ENCODE measurements at places on chromosomes 1 and 21.

GRCh38 chr21:31173881-31174555 is 135.7 kb upstream of the KRTAP19-8 start:
- DNase-seq, result peak; percentile 48

DNA sequence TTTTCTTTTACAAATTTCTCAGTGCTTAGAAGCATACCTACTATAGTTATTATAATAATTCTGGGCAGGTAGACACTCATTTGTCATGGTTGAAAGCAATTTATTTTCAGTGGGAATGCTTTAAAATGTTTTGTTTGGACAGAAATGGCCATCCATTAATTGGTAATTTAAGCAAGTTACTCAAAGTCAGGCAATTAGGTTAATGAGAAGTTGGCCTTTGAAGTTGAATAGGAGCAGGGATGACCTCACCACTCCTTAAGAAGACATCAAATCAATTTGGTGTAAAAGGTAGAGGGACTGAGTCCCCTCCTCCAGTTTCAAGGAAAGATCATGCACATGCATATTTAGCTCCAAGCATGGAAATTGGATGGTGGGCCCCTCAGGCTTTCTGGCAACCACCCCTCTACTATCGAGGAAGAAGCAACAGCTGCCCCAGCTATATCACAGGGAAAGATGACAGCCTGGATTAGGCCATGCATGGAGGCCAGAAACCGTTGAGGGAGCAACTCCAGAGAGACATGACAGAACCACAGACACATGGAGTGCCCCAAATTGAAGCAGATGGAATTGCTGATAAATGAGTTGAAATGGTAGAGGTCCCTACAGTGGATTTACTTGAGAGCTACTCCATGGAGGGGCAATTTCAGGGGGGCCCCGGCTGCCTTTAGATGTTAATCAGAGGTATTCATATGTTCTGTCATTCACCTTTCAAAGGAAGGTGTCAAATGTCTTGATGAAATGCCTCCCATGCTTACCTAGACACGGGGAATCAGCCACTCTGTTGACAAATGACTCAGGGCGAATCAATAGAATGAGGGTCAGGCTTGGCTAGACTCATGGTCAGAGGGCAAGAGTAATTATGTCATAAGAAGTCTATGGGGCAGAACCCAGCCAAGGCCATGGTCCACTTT is 26.7 kb downstream of the HLX start:
- peak; percentile 60 for DNase-seq

DNA sequence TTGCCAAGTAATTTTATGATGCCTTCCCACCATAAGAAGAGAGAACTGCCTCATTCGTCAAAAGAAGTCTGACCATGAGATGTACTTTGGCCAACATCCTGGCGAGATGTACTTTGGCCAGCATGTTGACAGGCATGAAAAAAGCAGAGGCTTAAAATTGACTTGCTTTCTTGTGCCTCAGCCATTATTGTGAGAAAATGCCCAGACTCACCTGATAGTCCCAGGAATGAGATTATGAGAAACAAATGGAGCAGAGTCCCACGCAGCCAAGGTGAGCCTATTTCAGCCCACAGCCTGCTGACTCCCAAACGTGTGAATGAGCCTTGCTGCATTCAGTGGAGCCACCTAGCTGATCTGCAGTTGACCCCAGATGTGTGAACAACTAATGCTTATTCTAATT is 43.5 kb upstream of the ZNF644 start:
- DNase-seq, result no peak

DNA sequence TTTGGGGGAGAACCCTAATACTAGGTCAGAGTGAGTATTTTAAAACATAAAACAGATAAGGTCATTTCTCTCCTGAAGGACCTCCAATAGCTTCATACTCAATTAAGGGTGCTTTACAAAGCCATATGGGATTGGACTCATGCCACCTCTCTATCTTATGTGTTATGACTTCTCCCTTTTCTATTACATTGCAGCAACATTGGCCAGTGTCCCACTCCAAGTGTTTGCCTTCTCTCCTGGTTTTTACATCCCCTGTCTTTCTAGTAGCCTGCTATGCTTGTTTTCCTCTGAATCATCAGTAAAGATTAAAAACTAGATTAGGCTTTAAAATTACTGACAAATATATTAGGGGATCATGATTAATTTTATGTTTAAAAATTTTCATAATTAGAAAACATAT is 66.6 kb downstream of the SCMH1 start:
- DNase-seq, result no peak

DNA sequence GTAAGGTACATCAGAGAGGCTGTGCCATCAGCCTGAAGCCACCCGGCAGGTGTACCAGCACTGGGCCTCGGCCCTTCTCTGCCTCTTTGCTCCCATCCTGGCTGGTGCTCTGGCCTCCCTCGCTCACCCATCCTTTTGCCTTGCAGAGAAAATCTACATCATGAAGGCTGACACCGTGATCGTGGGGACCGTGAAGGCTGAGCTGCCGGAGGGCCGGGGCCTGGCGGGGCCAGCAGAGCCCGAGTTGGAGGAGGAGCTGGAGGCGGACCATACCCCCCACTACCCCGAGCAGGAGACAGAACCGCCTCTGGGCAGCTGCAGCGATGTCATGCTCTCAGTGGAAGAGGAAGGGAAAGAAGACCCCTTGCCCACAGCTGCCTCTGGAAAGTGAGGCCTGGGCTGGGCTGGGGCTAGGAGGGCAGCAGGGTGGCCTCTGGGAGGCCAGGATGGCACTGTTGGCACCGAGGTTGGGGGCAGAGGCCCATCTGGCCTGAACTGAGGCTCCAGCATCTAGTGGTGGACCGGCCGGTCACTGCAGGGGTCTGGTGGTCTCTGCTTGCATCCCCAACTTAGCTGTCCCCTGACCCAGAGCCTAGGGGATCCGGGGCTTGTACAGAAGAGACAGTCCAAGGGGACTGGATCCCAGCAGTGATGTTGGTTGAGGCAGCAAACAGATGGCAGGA is 24.5 kb upstream of the TNFRSF1B start:
- DNase-seq, result peak; percentile 48

GRCh38 chr1:168229893-168230292 is 4.1 kb downstream of the SFT2D2 start:
- DNase-seq, result no peak

GRCh38 chr1:60620087-60620486 is 462.3 kb upstream of the NFIA start:
- no peak for DNase-seq

- DNase-seq, result no peak
Observed at GRCh38 chr1:90139837-90140236, 144.9 kb downstream of the ZNF326 start.

GRCh38 chr1:161710560-161710959 is 3.5 kb downstream of the FCRLA start:
- no peak for DNase-seq

DNA sequence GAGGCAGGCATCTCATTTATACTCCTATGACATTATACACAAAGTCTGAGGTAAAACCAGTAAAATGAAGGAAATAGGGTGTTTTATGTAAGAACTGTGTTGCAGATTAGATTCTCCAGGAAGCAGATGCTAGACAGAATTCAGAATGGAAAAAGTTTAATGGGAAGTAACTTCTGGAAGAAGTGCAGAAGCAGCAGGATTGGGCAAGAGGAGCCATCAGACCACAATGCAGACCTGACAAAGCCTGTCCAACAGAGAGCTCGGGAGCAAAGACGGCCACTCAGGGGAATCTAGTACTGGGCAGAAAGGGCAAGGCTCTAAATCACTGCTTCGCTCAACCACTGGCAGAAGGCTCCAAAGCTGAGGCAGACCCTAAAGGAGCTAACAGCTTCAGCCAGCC is 33.7 kb downstream of the FBXO42 start:
- peak; percentile 28 for DNase-seq

DNA sequence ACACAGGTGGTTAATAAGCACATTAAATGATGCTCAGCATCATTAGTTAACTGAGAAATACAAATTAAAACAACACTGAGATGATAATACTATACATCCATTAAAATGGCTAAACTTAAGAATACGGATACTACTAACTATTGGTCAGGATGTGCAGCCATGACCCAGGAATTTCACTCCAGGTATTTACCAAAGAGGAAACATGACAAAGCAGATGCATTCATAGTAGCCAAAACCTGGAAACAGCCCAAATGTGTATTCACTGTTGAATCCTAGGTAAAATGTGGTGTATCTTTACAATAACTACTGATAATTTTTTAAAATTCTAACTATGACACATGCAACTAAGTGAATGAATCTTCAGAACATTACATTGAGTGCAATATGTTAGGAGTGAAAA is 73.0 kb downstream of the PTPRC start:
- DNase-seq, result no peak

GRCh38 chr1:117512728-117513321 is 93.0 kb upstream of the TENT5C start:
- DNase-seq, result peak; percentile 51

DNA sequence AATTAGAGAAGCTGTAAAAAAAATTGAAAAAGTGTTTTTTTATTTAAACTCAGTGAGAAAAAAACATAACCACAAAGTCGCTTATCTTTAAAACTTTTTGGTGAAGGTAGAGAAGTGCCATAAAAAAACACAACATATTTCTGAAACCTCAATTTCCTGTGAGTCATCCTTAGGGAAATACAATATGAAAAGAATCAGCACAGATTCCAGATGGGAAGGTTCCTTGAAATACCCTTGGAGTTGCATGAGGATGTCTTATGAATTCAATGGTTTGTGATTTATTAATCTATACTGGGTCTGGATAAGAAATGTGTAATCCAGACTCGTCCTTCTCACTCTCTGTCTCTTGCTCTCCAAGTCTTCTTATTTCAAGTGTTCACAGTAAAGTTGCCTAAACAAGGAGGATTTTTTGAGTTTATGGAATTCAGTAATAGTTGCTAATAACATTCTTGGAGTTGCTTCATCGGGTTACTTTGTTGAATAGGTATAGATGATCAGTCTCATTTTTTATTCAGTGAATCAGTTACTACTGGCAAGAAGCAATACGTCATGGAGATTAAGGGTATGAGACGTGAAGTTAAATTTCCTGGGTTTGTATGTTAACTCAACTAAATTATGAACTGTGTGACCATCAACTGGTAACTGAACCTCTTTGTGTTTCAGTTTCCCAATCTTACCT is 191.4 kb downstream of the KCNK2 start:
- DNase-seq, result no peak

- DNase-seq, result no peak
Observed at GRCh38 chr1:211732293-211732980, 57.0 kb upstream of the NEK2 start.

DNA sequence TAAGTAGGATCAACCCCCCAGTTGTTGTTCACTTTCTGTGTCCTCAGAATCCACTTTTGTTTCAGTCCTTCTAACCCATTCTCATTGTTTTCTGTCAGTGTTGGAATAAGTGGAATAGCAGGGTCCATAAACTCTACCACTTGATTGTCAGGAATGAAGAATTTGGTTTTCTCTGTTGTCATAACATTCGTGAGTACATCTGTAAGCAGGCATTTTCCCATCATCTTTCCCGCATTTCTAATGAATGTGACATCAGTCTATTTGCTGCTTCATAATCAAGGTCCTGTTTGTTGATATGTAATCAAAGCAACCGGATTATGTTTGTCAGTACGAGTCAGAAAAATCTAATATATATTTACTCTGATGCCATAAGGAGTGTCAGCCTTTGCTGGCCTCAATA is 147.1 kb downstream of the KIF26B start:
- peak; percentile 66 for DNase-seq

DNA sequence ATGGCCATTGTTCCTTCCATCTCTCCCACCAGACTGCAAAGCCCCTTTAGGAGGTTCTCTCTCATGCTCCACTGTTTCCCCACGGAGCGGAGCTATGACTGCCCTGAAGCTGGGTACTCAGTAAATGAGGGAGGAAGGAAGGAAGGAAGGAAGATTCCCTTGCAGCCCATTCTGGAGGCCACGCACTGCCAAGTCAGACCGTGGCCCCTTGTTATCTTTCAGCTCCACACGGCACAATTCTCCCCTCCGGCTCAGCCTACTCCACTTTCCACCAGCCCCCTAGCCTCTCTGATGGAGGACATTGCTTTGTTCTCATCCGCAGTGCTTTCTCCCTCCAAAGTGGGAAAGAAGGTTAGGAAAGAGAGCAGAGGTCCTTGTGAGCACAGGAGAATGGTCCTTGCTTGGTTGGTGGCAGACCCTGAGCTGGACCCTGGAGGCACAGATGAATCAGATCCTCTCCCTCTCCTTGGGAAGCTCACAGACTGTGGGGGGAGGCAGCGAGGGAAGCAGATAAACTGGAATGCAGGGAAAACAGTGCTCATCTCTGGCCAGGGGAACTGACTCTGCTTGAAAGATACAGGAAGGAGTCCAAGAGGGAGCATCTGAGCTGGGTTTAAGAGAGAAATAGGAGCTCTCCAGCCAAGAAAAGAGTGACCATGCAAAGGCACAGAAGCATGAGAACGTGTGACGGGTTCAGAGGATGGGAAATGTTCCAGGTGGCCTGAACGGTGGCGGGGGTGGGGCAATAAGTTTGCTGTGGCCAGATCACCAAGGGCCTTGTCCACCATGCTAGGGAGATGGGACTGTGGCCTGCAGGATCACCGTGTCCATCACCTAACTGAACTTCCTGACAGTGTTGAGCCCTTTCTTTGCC is 52.6 kb downstream of the GLIS1 start:
- no peak for DNase-seq

GRCh38 chr1:83998498-83999315 is at the start of gene TTLL7:
Gene TTLL7, minus strand, starts transcription at chr1:83999132. Its CDS starts 46,921 bp downstream, at chr1:83952211.
- peak; percentile 79 for DNase-seq

DNA sequence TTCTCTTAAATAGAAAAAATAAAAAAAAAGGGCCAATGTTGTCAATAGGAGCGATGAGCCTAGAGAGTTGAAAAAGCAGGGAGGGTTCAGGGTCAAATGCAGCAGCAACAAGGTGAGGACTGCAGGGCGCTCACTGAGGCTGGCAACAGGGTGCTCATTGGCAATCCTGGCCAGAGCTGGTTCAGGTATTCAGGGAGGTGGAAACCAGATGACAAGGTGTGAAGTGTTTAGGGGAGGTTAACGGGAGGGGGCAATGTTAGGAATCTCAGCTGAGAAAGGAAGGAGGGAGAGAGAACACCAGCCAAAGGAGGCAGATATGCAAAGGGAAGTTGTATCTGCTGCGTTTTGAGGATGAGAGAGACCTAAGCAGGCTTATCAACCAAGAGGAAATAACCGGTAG is 129.8 kb upstream of the DAB1 start:
- DNase-seq, result no peak

DNA sequence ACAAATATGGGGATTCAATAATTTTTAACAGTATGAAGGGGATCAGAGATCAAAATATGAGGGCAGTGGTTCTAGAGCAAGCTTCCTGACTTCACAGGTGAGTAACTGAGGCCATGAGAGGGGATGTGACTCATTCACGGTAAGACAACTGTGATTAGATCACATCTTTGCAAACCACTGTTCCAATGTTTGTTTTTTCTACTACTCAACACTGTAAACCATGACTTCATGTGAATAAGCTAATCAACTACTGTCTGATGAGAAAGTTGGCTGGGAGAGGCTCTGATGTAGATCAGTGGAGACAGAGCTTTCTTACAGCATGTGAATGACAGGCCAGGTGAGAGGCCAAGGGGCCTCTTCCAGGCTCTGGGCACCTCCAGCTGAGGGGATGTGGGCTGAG is 84.7 kb downstream of the BRINP2 start:
- no peak for DNase-seq

GRCh38 chr1:64864018-64864940 is 102.1 kb downstream of the JAK1 start:
- no peak for DNase-seq

GRCh38 chr1:156692925-156693847 is 12.2 kb downstream of the CRABP2 start:
- DNase-seq, result peak; percentile 91
